Stimulated activated CD4-positive, alpha-beta T cell treated with anti-CD3 and anti-CD28 coated beads, Interleukin-1b, Interleukin-23, amount 100 ng/mL, for 48 hours (primary cell): ENCODE measurements at places on chromosomes 1 and 21.

DNA sequence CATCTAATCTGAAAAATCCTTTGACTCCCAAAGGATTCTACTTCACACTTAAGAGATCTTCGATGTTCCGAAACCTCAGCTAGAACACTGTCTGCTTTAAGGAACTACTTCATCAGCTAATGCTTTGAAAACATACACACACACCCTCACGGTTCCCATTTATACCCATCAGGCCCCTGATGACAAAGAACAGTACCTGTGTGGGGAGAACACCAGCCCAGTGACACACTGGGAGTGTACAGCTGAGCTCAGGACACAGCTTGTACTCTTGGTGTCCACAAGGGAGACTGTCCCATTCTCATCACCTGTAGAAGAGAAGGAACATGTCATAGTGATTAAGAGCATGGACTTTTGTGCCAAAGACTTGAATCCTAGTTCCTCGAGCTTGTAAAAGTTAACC is 6.6 kb downstream of the WDR77 start:
- DNase-seq, result peak; percentile 35

DNA sequence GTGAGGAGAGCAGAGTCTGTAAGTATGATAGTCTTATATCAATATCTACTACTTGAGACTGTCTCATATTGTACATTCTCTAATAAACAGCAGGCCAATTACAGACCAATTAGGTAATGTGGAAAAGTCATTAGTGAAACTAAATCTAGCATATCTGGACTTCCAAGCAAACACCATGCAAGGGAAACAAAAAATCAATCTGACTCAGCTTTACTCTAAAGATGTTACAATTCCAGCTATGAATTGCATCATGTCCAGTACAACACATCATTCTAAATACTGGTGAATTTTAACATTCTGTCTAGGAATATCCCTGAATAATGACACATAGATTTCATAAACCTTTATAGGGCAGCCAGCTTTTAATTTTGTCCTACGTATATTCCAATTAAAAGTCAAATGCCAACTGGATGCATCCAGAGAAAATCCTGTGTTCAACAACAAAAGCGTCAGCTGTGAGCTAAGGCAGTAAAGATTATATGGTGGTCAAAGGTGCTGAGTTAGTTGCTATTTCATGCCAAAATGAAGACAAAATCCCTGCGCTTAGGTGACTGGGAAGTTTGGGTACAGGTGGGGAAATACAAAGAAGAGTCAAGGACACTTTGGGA is 159.3 kb downstream of the TTLL7 start:
- no peak for DNase-seq

GRCh38 chr1:234840253-234840652 is 230.3 kb upstream of the IRF2BP2 start:
- DNase-seq, result no peak

- DNase-seq, result no peak
These were observed 47.2 kb upstream of the RASAL2 start for GRCh38 chr1:178046591-178047270.

DNA sequence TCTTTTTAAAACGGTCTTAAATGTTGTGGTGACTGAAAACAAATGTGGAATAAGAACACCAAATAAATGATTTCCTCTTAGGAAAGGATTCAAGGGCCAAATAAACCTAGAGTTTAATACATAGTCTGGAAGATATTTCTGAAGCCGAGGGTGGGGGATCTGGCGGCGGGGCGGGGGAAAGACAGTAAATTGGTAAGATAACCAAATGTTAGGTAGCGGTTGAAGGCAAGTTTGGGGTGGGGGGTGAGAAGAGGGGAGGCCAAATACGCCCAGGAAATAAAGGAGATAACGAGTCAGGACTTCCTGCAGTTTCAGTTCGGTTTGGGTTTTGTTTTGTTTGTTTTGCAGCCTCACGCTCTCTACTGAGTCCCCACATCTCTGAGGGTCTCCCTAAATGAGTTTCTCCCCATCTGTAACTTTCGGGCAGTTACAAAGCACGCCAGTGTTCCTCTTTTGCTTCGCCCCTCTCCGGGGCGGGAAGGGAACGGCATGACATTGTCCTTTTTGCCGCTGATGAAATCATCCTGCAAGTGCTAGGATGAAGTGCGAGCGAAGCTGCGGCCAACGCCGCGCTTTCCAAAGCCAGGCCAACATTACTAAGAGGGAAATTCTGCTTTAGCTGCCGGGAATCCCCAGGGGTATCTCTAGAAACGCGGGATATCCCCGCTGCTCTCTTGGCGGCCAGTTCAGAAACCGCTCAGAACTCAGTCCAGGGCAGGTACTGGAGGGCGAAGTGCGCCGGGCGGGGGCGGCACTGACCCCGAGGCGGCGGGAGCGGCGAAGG is 844 bp downstream of the NIBAN1 start:
- peak; percentile 75 for DNase-seq

- no peak for DNase-seq
These were observed 41.4 kb downstream of the TARBP1 start for GRCh38 chr1:234437423-234438171.

DNA sequence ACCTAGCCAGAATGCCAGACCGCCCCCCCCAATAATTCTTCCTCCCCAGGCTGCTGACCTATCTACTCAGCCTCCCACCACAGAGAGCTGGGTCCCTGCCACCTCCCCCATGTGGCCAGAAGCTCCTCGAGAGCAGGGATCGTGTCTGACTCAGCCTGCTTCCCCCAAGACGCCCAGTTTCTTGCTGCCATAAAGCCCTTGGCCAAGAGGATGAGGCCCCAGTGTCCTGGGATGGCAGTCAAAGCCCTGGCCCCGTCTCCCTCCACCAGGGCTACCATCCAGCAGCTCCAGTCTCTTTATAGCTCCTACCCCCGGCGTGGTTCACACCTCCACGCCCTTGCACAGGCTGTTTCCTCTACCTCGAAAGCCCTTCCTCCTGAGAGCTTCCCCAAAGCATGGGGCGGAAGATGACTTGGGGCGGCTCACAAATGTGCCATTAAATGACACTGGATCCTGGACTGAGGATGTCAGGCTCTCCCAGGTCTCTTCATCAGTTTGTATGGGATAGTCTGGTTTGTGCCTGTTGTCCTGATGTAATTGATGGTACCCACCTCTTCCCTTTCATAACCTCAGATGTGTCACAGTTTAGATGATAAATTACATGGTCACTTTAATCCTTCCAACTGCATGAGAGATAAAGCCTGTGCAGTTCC is 13.2 kb downstream of the ADGRB2 start:
- no peak for DNase-seq

DNA sequence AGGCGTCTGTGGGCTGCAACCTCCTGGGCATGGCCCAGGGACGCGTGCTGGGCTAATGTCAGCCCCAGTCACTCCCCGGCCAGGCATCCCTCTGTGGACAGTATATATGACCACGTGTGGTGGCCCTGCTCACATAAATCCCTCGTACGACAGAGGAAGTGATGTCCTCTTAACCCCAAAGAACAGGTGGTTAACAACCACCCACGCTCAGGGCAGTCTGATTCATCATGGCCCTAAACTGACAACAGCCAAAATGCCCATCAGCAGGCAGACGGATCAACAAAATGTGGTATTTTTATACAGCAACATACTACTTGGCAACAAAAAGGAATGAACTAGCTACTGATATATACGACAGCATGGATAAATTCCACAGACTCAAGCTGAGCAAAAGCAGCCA is 51.0 kb downstream of the ECE1 start:
- DNase-seq, result no peak

- no peak for DNase-seq
These were observed 215.8 kb downstream of the COL24A1 start for GRCh38 chr1:85940656-85941306.

GRCh38 chr21:19236209-19236608 is 832.6 kb upstream of the TMPRSS15 start:
- no peak for DNase-seq

GRCh38 chr1:56447823-56448222 is 131.5 kb downstream of the PLPP3 start:
- DNase-seq, result no peak

GRCh38 chr1:3086272-3086974 is 17.4 kb downstream of the PRDM16 start:
- DNase-seq, result no peak

DNA sequence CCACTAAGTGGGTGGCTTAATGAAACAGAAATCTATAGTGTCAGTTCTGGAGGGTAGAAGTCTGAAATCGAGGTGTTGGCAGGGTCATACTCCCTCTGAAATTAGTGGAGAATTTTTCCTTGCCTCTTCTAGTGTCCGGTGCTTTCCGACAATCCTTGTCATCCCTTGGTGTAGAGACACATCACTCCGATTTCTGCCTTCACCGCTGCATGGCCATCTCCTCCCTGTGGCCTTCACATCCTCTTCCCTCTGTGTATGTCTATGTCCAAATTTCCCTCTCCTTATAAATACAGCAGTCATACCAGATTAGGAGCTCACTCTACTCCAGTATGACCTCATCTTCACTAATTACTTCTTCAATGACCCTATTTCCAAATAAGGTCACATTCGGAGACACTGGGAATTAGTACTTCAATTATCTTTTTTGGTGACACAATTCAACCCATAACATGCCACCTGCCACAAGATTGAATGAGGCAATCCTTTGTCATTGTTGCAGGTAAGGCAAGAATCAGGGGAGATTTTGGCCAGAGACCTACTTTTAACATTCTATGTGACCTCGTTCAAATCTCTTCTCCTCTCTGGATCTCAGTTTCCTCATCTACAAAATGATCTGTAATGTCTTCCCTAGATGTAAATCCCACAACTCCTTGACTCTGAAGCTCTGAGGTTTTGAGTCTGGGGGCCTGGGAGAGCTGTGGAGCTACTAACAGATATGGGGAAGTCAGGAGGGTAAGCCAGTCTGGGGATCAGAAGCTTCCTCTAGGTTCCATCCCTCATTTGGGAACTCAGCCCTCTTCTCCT is 16.1 kb downstream of the NAV1 start:
- no peak for DNase-seq

DNA sequence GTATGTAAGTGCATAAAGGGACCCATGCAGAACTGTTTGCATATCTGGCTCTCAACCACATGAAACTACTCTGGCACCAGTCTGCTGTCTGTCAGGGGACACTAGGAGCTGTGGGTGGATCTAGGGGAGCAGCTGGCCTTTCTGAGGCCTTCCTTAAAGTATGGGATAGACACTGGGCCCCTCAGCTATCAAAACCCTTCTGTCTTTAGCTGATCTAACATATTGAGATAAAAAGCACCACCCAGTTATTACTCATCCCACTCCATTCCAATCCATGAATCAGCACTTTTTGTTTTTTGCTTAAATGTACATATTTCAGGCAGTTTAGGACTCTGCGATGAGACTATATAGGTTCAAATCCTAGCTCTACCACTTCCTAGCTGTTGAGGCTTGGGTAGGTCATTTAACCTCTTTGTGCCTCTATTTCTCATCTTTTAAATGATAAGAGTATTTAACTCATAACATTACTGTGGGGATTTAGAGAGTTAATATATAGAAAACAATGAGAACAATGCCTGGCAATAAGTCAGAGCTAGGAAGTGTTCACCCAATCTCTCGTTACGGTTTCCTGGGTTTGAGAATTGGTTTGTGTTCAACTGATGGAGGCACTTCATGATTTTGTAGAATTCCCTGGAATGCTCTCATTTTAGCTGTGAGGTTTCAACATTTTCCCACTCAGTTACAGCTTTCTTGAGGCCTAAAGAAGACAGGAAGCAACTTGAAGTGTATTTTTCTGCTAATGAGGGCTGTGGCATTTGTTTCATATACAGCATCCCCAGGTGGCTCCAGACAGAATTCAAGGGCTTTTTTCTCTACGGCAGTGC is 68.9 kb downstream of the LRIG2 start:
- DNase-seq, result no peak

DNA sequence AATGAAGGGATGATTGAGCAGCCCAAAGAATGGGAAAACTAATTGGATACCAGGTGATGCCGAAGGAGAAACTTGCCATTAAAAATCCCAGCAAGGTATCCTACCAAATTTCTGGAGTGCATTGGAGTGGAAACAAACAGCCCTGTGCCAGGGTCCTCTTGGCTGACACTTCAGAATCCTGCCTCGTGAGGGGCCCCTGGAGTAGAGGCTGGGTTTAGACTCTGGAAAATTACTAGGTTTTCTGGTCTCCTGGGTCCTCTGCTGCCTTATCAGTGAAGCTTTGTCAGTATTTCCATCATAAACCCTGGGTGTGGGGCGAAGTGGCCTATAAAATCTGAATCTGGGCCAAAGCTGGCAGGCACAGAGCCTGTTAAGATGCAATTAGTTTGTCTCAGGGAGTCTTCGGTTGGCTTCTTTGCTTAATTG is 289.2 kb upstream of the USP24 start:
- no peak for DNase-seq

DNA sequence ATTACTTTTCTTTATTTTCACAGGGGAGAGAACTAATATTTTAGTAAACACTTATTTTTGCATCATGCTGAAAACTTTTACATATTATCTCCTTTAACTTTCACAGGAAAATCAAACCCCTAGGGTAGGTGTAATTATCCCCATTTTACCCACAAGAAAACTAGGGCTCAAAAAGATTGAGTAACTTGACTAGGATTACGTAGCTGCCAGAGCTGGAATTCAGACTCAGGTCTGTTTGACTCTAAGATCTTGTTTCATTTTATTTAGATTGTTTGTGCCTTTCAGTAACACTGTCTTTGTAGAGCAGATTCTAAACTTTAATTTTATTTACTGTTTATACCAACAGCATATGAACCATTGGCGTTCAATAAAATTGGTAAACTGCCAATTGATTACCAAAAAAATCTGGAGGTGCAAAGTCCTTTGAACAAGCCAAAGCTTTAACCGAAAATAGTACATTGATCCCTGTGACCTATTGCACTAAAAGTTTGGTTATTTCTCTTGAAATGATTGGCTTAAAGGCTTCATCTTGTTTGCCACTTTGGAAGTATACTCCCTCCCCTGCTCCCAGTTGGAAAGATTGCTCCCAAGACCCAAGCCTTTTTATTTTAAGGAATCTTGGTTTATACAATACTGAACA is 71.0 kb upstream of the WDR26 start:
- no peak for DNase-seq

- DNase-seq, result no peak
These were observed 69.5 kb upstream of the ERRFI1 start for GRCh38 chr1:8095584-8095983.
